Non-pigmented ciliary epithelial cell (primary cell): ENCODE measurements at places on chromosomes 5 and 9.

DNA sequence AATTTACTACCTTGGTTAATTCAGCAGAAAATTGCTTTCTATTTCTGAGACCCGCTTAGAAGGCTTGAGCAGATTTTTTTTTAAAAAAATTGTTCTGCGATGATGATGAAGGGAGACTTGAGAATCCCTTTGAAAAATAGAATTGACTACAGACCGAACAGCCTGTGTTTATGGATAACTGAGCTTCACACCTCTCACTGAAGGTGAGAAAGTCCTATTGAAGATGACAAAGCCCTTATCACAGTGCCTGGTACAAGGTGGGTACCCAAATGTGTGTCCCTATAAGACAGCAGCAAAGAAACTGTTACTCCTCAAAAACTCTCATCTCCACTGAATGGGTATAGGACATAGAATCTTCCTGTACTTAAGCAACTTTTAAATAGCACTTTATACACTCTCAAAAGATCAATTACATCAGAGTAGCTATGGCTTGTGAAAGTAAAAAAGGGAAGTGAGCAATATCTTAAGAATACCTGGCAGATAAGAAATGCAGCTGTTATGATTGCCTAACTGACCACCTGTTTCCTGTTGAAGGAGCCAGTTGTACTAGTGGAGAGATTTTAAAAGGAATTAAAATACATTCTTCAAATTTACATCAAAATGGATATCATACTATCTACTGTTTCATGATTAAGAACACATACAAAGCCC is 419.7 kb downstream of the CHSY3 start:
- peak; percentile 44 for DNase-seq

GRCh38 chr5:141439411-141440141 is 9.3 kb downstream of the PCDHGA12 start:
- no peak for DNase-seq

- no peak for DNase-seq
These were observed 111.2 kb downstream of the LRRC70 start for GRCh38 chr5:62689599-62690368.

DNA sequence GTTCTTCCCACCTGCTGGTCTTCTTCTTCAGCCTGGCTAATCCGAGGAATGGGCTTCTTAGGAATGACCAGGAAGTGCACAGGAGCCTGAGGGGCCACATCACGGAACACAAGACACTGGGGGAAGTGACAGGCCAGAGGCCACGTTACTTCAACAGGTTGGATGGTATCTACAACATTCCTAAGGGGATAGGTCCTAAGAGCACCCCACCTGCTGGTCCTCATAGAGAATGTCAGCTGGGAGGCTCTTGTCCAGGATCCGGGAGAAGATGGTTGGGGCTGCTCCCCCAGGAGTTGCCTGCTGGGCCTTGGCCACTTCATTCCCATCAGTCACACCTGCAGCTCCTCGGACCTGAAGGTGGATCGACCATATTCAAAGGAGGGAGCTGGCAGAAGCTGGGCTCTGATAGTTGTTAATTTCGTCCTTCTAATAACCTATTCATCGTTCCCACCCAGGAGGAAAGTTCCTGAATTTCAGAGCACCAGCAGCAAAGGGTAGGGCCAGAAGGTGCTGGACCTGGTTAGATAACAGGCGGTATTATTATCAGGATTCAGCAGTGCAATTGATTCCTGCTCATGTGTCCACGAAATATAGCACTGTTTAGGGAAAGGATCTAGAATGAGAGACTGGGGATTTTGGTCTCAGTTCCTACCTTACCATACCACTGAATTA is 1.3 kb downstream of the HINT2 start:
- DNase-seq = no peak

DNA sequence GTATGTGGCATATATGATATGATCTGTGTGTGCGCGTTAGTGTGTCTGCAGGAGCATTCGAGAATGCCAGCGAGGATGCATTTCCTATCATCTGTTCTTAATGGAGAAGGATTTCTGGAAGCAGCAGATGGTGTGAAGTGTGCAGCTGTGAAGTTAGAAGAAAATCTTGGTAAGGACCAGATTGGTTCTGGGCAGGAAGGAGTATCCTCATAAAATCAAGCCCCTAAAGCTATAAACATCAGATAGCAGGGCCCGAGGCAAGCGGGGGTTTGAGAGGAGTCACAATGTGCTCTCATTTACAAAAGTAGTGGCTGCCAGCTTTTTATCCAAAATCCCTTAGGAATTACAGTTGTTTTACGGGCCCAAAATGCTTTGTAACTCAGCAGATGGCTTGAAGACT is 40.0 kb downstream of the DAPK1 start:
- DNase-seq = no peak

DNA sequence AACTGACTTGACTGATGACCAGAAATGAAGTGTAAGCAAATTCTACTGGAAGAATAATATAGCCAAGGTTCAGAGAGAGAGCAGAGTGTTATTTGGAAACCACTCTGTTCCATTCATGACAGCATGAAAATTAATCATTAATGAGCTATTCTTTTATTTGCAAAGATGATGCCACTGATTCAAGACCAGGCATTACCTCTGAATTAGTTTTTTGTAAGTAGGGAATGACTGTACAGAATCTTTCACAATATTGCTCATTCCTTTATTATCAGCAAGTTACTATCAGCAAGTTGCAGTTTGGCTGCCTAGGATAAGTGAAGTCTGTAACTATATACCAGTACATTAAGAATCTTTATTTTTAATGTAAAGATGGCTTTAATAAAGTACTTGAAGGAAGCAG is 75.1 kb upstream of the RGMB start:
- DNase-seq = no peak

DNA sequence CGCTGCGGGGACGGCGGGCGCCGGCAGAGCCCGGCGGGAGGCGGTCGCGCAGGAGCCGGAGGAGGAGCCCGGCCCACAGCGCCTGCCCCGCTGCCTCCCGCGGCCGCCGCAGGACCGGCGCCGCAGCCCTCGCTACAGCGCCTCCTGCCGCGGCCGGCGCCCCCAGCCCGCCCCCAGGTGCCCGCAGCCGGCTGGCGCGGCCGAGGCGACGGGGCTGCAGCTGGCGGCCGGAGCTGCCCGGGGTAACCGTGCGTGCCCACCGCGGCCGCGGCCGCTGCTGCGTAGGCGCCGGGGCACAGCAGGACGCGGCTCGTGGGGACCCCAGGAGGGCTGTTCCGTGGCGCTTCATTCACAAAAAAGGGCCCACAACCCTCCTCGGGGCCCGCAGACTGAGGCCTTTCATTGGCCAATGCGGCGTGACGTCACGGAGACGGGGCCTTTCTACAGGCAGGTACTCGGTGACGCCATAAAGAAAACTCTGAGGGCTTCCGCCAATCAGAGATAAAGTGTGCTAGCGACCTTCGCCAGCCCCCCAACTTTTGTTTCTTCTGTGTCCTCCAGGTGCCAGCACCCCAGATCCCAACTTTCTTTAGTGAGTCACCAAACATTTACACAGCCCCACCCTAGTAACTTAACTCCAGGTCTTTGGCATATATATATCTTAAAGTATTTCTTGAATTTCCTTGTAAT is at the start of gene CDC14B:
CDC14B (minus strand) TSS at position 353 of the 690 bp plus-strand sequence. CDS start 465 bp downstream, outside the sequence.
- peak; percentile 60 for DNase-seq

GRCh38 chr5:140258873-140259272 is 44.0 kb downstream of the PFDN1 start:
- DNase-seq = no peak

GRCh38 chr5:170750791-170751190 is 32.7 kb upstream of the GABRP start:
- no peak for DNase-seq

DNA sequence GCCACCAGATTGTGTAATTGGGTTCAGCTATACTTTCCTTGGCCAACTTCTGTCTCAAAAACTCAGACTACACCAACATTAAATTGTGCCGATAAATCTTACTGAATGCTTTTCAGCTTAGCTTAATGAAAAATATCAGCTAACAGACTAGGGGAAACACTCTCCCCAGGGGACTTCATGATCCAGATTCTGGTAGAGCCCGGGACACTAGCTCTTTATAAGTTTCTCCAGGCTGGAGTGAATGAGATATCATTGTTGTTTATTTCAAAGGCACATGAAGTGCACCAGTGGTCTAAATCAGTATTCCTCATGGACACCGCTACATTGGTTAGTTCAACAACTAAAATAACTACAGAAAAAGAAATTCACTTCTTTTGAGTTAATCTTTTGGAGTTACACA is 10.5 kb upstream of the LHFPL2 start:
- no peak for DNase-seq

- no peak for DNase-seq
These were observed 288.7 kb downstream of the FBXL17 start for GRCh38 chr5:108093186-108093585.

DNA sequence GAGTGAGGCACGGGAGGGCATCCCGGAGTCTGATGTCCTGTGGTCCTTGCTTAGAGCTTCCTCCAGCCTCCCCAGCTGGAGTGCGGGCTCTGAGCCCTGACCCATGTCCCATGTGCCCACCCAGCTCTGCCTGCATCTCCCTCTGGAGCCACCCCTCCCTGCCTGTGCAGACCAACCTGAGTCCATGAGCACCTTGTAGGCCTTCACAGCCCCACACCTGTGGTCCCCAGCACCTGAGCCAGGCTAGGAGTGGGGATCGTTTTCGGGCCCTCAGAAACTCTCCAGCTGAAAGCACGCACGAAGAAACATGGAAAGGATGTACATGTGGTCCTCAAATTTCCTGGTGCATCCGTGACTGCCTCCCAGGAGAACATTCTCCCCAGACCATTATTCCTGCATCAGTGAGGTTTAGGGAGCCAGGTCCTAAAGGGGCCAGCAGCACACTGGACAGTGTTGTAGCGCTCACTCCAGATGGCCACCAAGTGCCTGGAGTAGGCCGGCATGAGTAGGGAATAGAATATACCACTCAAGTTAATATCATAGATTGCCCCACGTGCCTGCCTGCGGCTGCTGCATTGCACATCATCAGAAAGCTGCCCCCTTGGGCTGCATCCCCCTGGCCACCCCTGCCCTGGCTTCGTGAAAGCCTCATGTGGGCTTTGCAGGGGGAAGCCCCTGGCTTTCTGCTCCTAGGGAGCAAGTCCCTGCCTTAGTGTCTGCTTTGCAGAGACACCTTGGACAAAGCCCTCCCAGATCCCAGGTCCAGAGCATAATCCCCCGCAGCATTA is 80.6 kb downstream of the WNK2 start:
- no peak for DNase-seq

DNA sequence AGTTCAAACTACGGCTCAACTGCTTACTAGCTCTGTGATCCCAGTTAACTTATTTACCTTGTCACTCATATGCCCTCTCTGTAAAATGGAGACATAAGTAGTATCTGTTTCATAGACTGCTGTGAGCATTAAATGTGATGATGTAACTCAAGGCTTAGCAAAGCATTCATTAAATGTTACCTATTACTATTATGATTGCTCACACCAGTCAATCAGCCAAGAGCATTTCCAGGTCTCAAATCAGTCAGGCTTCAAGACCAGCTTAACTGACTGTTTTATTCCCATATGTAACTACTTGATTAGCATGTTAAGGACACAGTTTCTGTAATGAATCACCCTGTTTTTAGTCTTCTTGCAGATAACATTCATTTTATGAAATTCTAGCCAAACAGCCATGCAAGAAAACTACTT is 413.3 kb downstream of the MLLT3 start:
- DNase-seq = no peak

- DNase-seq = no peak
These were observed 348.9 kb downstream of the ARHGEF28 start for GRCh38 chr5:73974871-73975360.

GRCh38 chr5:168583742-168584482 is 4.7 kb upstream of the PANK3 start:
- DNase-seq = no peak

GRCh38 chr9:4970970-4971641 is 14.0 kb upstream of the JAK2 start:
- no peak for DNase-seq

DNA sequence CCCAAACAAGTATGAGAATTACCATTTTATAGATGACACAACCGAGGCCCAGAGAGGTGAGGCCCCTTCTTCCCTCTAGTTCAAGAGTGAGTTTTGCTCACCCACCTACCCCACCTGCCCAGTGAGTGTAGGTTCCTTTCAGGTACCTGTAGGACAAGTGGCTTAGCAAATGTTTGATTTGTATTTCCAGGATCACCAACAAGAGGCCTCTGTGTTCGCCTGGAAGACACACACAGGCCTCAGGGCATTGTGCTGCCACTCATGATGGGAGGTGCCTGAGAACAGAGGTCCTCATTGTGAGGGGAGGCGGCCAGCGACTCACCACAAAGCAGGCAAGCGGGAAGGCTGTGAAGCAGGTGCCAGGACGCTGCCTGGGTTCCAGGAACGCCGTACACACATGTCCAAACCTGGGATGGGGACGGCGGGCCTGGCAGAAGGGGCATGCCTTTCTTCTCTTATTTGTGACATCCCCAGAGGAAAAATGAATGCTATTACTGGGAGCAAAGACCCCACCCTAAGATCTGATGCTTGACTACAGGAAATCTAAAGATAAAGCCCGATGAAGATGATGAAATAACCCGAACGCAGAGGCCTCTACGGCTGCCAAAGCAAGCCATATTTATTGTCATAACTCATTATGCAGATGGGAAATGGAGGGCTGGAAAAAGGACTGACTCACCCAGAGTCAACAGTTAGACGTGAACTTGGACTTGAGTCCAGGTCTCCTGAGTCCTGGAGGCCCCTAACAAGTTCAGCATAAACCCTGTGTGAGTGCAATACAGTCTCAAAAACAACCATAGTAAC is 60.2 kb upstream of the SLC25A51 start:
- peak; percentile 91 for DNase-seq
